T-helper 1 cell treated with Interleukin-12 subunit alpha and Interleukin-12 subunit beta and Interleukin-4 antibody, amounts not matched to agents 30 ng/mL and 1 ng/mL, for 36 hours (primary cell): ENCODE measurements at places on chromosomes 2 and 18. TPM values are rescaled to one million over a fixed set of nuclear protein-coding genes. Genes with fewer than 3 reads are reported as not detected.

The POU3F3 gene
- total RNA-seq = not detected in 2 replicates

The RNF144A gene
- 34.7 and 37.5 TPM in 2 replicates for total RNA-seq

The GCG gene
- total RNA-seq = not detected in 2 replicates

The UGT1A5 gene
- total RNA-seq = not detected in 2 replicates

The TYMS gene
- 213 and 224 TPM in 2 replicates for total RNA-seq

The SCN1A gene
- total RNA-seq = not detected in 2 replicates

The KCNF1 gene
- not detected in 2 replicates for total RNA-seq

The C2orf66 gene
- 1.2 and 1.8 TPM in 2 replicates for total RNA-seq

The SPC25 gene
- total RNA-seq = 21.4 and 25.6 TPM in 2 replicates

The EGR4 gene
- 0.27 and 0.56 TPM in 2 replicates for total RNA-seq

The ALLC gene
- total RNA-seq = not detected in 2 replicates

The REG3G gene
- total RNA-seq = not detected in 2 replicates

The DARS1 gene
- total RNA-seq = 109 and 114 TPM in 2 replicates

The FBXO15 gene
- 0.46 and 0.49 TPM in 2 replicates for total RNA-seq

The GNLY gene
- 330 and 349 TPM in 2 replicates for total RNA-seq

The SERPINB10 gene
- not detected in 2 replicates for total RNA-seq

The ESPNL gene
- 0.15 and 0.17 TPM in 2 replicates for total RNA-seq

The MC2R gene
- not detected in 2 replicates for total RNA-seq

The CFC1B gene
- not detected in 2 replicates for total RNA-seq

The SLC16A14 gene
- 0.22 and 0.25 TPM in 2 replicates for total RNA-seq

The MERTK gene
- 0.29 TPM in 2 replicates for total RNA-seq

The MOGAT1 gene
- not detected in 2 replicates for total RNA-seq

The GTF2A1L gene
- not detected in 2 replicates for total RNA-seq

The SGPP2 gene
- 14.8 and 17.2 TPM in 2 replicates for total RNA-seq

The LPIN1 gene
- 77.4 and 81.1 TPM in 2 replicates for total RNA-seq

The CAPG gene
- 181 and 216 TPM in 2 replicates for total RNA-seq

The POTEE gene
- total RNA-seq = 1.6 and 2.0 TPM in 2 replicates

The COLEC11 gene
- not detected in 2 replicates for total RNA-seq

The VSNL1 gene
- not detected in 2 replicates for total RNA-seq

The CERKL gene
- total RNA-seq = 0.07 TPM in 1 of 2 replicates, not detected in the other

The RMDN2 gene
- 0.76 and 0.78 TPM in 2 replicates for total RNA-seq

The GPBAR1 gene
- total RNA-seq = 1.5 and 1.8 TPM in 2 replicates

The SKOR2 gene
- not detected in 2 replicates for total RNA-seq

The EFR3B gene
- 0.07 TPM in 2 replicates for total RNA-seq

The PMAIP1 gene
- total RNA-seq = 24.1 and 24.3 TPM in 2 replicates

The ST8SIA3 gene
- total RNA-seq = not detected in 2 replicates

The SLC30A3 gene
- total RNA-seq = 0.64 and 0.68 TPM in 2 replicates

The TLX2 gene
- total RNA-seq = 1.2 and 1.6 TPM in 2 replicates

The INO80B gene
- total RNA-seq = 52.2 and 52.8 TPM in 2 replicates

The TUBA3D gene
- total RNA-seq = not detected in 2 replicates

The ANKRD30BL gene
- not detected in 2 replicates for total RNA-seq

The TSGA10 gene
- total RNA-seq = 5.0 and 5.9 TPM in 2 replicates

The ALS2 gene
- 11.2 and 14.9 TPM in 2 replicates for total RNA-seq

The SETBP1 gene
- total RNA-seq = 28.5 and 29.4 TPM in 2 replicates

The TIMM21 gene
- 28.1 and 29.0 TPM in 2 replicates for total RNA-seq
